NAMALWA (cell line): ENCODE measurements at places on chromosomes 5 and 9.

- peak; percentile 54 for DNase-seq
These were observed 367.2 kb downstream of the OSTF1 start for GRCh38 chr9:75455444-75455921.

GRCh38 chr5:116482394-116482793 lies 92.2 kb downstream of the SEMA6A start:
- no peak for DNase-seq

DNA sequence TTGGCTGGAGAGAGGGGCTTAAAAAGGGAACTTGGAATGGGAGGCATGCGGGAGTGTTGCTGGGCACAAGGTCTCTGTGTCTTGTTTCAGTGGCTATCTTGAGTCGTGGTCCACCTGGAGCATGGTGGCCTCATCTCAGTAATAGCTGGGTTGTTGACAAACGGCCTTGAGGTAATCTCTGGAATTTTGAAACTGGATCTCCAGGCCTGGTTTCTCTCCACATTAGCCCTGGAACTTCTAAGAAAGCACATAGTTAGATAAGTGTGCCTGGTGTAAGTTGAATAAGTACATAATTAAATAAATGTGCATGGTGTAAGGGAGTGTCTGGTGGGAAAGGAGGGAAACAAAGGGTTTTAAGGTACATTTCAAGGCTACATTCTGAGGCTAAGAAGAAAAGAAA lies 62.2 kb downstream of the INIP start:
- DNase-seq: no peak

GRCh38 chr9:138078846-138079245 lies 201.3 kb downstream of the CACNA1B start:
- DNase-seq: no peak

DNA sequence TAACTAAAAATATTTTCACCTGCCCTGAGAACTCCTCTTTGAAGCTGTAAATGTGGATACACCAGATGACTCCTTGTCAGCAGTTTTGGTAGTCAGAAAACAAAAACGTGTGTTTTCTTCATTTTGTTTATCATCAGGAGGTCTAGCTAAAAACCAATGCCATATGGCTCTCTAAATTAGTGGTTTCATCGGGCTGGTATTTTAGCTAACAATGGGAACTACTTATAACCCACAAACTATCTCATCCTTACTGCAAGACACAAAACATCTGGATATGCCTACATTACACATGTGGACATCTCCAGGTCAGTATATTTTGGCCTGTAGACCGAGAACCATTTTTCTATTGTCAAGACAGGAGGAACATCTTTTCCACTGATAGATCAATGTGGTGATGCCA lies 56.2 kb downstream of the GAS1 start:
- DNase-seq: no peak

- peak; percentile 66 for DNase-seq
These were observed 621 bp downstream of the SEC16A start for GRCh38 chr9:136482046-136482792.

DNA sequence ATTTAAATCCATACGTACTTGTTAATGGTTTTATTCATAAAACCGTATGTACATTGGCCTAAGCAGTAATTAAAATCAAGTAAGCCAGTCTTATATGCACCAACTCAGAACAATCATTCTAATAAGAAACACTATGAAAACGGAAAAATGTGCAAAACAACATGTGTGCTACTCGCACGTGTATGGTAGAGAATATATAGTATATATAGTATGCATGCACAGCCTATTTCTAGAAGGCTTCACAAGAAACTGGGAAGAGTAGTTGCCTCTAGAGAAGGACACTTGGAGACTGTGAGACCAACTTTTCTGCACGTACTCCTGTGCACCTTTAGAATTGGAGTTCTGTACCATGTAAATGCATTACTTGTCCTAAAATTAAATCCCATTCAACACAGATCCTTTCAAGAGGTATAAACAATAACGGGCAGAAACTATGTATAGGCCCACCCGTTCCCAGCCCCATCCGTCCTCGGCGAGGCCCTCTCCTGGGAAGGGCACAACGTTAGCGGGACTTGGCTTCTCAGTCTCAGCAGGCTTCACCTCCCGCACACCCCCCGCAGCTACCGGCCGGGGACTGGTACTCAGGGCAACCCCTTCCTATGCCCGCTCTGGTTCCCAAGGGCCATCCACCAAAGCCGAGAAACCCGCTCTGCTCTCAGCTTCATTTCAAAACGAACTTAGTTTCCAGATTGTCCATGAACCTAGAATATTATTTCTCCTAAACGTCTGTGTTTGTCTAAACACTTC lies 2.0 kb downstream of the CDC14B start:
- DNase-seq: no peak

DNA sequence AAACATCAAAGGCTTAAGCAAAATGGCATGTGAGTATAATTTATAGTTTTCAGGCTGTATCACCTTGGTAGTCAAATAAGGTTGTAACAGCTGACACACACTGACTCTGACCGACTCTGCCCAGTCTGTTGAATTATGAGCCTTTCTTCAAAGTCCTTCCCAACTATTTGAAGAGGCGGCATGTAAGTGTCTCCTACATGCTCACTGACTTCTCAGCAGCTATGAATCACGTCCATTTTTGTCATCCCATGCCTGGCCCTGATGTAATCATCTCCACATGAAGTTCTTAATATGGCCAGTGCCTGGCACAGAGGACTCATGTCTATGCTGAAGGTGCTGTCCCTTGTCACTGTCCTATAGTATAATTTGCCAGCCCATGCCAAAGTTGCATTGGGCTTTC lies 5.1 kb upstream of the PTBP3 start:
- no peak for DNase-seq

DNA sequence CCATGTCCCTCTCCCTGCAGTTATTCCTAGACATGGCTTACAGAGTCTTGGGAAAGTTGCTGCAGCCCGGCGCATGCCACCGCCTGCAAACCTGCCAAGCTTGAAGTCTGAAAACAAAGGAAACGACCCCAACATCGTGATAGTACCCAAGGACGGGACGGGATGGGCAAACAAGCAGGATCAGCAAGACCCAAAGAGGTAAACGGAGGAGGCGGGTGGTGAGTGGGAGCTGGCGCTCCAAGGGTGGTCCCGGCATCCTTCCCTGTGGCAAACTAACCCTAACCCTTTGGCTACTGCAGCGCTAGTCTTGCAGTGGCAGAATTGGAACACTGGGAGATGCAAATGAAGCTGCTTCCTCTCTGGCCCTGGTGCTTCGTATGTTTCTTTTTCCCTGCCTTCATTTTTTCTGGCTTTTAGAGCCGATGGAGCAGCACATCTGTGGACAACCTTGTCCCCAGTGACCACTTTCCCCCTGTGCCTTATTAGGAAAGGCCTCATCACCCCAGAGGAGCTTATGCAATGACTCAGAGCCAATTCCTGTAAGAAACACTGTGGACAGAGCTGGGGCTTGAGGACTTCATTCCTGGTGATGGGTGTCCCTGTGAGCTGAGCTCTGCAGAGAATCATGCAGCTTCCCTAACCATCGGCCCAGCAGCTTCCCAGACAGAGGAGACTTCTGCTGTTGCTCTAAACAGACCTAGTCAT lies 38.9 kb downstream of the PRRC2B start:
- no peak for DNase-seq

- DNase-seq: no peak
These were observed 230.7 kb downstream of the NR3C1 start for GRCh38 chr5:143172739-143173138.

GRCh38 chr5:128579639-128580038 lies 41.6 kb upstream of the FBN2 start:
- no peak for DNase-seq

GRCh38 chr5:146051678-146052077 lies 53.7 kb downstream of the PLAC8L1 start:
- no peak for DNase-seq

DNA sequence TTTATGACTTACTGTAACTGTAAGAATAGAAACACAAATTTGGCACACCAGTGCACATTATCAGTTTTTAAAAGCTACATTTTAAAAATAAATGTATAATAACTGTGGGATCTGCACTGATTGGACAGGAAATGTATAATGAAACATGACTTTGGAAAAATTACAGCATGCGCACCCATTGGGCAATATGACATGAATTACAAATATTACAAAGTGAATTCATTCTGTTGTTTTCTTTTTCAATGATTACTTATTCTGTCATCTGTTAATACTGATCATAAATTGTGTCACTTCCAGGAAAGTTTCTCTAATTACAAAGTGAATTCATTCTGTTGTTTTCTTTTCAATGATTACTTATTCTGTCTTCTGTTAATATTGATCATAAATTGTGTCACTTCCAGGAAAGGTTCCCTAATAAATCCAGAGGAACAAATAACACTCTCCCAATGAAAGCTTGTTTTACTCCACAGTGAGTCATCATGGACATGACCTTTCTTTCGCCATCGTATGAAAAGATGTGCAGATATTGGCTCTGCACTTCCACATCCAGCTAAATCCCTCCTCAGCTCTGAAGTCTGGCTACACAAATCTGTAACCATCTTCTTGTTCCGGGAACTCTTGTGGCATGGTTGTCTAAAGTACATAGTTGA lies 297.0 kb upstream of the HAPLN1 start:
- DNase-seq: no peak

GRCh38 chr5:59257488-59258400 lies 635.8 kb downstream of the PDE4D start:
- no peak for DNase-seq

DNA sequence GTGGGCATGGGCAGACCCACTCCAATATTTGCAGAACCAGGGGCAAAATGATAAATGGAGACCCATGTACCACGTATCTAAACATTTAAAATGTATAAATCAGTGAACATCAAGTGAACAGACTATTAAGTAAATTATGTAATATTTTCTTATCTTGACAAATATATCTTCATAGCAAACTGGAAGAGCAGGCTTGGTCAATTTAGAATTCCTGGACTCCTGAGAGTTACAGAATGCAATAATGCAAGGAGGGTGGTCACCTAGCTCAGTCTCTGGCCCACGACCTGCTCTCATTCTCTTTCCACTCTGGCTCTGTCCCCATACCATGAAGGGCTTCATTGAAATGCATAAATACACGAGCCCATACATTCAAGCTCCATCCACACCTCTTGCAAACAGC lies 398.0 kb downstream of the ENC1 start:
- DNase-seq: no peak

- DNase-seq: no peak
These were observed 409.4 kb upstream of the PTGER4 start for GRCh38 chr5:40270274-40270845.

GRCh38 chr5:135217669-135218485 lies 181.2 kb downstream of the MACROH2A1 start:
- DNase-seq: peak; percentile 22

- peak; percentile 60 for DNase-seq
These were observed 473.5 kb downstream of the MAT2B start for GRCh38 chr5:163978897-163979296.

GRCh38 chr9:18896531-18897179 lies 136.4 kb downstream of the SAXO1 start:
- no peak for DNase-seq

GRCh38 chr9:72477930-72478518 lies 43.4 kb upstream of the TMC1 start:
- DNase-seq: no peak

GRCh38 chr5:1195439-1195838 lies 6.0 kb upstream of the SLC6A19 start:
- DNase-seq: no peak

DNA sequence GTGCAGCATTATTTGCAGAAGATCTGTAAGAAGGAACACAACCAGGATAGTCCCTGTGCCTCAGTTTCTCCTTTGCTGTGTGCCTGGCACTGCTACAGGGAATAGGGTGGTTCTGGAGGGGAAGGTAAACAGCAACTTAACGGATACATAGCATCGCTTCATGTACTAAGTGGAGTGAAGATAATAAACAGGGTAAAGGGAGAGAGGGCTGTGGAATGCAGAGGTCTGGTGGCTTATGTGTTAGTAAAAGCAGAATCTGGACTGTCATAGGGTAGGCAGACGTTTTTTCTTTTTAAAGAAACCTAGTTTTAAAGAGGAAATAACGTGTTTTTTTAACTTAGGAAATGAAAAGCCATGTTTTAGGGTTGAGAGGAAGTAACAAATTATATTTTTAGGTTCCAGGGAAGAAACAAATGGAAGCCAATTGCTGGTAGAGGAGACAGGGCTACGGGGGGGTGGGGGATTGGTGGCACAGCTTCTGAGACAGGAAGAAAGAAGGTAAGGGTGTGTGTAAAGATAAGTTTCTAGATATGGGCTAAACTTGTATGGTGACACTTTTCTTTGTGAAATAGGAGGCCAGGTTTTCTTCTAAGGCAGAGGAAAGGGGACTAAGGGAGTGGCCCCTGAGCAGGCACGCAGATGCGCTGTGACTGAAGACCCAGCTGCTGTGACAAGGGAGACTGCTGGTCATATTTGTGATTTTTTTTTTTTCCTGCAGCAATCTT lies 1.3 kb downstream of the GNG10 start:
- peak; percentile 26 for DNase-seq

DNA sequence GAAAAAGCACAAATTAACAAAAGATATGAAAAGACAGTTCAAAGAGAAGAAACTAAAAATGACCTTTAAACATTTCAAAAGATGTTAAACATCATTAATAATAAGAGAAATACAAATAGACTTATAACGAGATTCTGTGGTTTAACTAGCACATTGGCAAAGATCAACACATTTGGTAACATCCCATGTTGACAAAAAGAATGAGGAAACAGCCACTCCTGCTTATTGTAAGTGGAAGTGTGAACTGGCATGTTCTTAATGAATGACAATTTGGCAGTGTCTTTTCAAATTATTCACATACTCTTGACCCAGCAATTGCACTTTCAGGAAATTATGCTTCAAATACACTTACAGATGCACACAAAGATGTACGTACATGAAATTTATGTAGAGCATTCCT lies 176.3 kb downstream of the TLE1 start:
- DNase-seq: no peak

- no peak for DNase-seq
These were observed 6.5 kb downstream of the LVRN start for GRCh38 chr5:115968770-115969169.

DNA sequence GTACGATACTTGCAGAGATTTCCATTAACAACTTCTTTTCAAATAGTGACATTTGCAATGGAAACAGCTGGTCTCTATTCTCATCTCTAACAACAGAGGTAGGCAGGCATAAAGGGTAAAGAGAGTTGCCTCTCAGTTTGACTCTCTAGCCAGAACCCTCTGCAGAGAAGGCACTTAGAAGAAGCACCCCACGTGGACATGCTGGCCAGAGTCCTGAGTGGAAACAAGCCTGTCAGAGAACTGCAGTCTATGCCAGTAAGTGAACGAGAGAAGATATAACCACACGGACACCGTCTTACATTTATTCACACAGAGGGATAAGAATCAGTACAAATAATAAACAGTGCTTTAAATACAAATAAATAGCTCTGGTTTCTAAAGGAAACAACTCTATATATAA lies 11.0 kb upstream of the LHX6 start:
- DNase-seq: no peak

DNA sequence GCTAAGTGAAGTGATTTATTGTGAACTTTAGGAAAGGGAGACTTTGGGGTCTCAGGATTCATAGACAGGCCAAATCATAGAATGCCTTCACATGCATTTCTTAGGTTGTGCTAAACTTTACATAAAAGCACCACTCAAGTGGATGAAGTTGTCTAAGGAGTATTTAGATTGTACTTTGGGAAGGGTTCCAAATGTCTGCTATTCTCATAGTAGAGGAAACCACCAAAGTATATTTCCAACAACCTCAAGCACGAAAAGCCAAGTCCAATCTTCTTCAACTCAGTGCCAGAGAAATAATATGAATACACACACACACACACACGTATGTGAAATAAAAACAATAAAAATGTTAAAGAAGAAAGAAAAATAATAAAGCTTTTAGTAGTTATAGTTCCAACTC lies 41.8 kb downstream of the ENC1 start:
- no peak for DNase-seq

- no peak for DNase-seq
These were observed 230.0 kb upstream of the RGMB start for GRCh38 chr5:98543490-98543889.
